CD14-positive monocyte (primary cell): ENCODE measurements at places on chromosomes 7 and 10. TPM values are rescaled to one million over a fixed set of nuclear protein-coding genes. Genes with fewer than 3 reads are reported as not detected.

RBM48 gene
- polyA plus RNA-seq: 6.1 TPM

MACC1 gene
- not detected for polyA plus RNA-seq

MYH16 gene
- polyA plus RNA-seq: not detected in 2 replicates

MRC1 gene
- 0.15 and 0.41 TPM in 2 replicates for polyA plus RNA-seq

GRCh38 chr7:100894860-100895700 is 608 bp downstream of the ACHE start:
- no peak overlapping the region for H3K27ac ChIP-seq
- H3K27me3 ChIP-seq: peaks cover 81% of the 10 kb centered on the region
- H3K36me3 ChIP-seq: no peaks in the 10 kb centered on the region
- no peak overlapping the region for H3K4me3 ChIP-seq
- DNase-seq: no peak

LDB3 gene
- polyA plus RNA-seq: not detected

GIMAP6 gene
- polyA plus RNA-seq: 16.1 and 16.2 TPM in 2 replicates

- H3K4me1 ChIP-seq: no peaks in the 10 kb centered on the region
- H3K4me3 ChIP-seq: no peak overlapping the region
- H3K36me3 ChIP-seq: no peaks in the 10 kb centered on the region
- no peaks in the 10 kb centered on the region for H3K27me3 ChIP-seq
- no peak overlapping the region for H3K27ac ChIP-seq
- no peak for DNase-seq
Measured at GRCh38 chr10:105644091-105644490, 1003.0 kb downstream of the SORCS3 start.

GRCh38 chr10:3395458-3395861 is 222.9 kb upstream of the PITRM1 start:
- no peak overlapping the region for H3K27ac ChIP-seq
- H3K27me3 ChIP-seq: no peaks in the 10 kb centered on the region
- no peak for DNase-seq
- no peak overlapping the region for H3K4me3 ChIP-seq
- no peaks in the 10 kb centered on the region for H3K36me3 ChIP-seq

EN2 gene
- polyA plus RNA-seq: not detected
